ENCODE measurements at places on chromosomes 5 and 9.

- DNase-seq = no peak
Observed at GRCh38 chr9:99181206-99181605, 40.5 kb downstream of the ALG2 start.

DNA sequence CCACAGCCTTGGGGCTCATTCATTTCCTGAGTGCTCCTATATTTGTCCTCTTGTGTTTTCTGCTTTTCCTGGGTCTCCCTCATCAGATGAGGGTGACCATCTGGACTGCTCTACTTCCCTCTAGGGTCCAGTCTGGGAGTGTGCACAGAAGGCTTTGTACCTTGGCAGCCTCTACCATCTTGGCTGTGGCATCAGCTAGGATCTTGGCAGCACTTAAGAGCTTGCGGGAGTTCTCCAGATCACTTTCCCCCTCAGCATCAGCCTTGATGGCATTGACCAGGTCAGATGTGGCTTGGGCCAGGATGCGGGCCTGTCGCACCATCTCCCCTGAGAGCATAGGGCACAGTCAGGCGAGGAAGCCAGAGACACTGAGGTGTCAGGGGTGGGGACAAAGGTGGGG lies 15.8 kb downstream of the TLN1 start:
- no peak for DNase-seq

DNA sequence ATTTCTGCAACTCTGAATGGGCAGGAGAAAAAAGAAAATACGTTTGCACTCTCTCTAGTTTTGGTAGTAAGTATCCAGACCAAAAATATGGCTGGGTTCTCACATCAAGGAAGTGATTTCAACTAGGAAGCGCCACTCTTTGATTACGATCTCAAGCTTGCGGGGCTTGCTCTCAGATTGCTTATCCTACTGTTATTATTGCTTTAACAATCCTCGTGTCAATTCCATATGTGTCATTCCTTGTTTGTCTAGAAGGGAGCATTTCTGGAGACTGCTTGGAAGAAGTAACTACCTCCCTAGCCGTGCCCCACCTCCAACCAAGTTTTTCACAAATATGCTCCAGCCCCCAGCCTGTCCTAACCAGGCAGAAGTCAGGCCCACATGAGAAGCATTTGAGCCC lies 3.5 kb downstream of the PRUNE2 start:
- DNase-seq = no peak

DNA sequence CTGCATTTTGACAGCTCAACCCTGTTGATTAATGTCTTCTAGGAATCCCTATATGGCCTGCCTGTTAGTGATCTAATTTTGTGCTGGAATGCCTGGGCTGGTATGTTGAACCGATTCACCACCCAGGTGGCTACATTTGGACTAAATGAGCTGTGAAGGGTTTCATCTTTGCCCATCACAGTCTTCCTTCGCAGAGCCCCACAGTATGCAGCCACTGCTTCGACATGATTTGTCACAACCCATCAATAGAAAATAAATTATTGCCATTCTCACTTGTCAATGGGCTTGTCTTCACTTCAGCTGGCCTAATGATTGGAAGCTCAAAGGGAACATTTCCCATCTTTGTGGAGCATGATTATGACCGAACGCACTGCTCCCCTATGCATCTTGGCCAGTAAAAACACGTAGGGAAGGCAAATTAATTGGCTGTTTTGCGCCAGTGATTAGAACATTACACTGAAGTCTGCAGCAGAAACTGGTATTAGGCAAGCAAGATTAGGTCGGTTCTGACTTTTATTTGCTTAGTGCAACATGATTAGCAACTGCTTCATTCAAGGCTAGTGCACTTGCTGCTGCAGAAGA lies 408.5 kb downstream of the KIAA0825 start:
- no peak for DNase-seq

- no peak for DNase-seq
Observed at GRCh38 chr9:94867281-94867841, 140.9 kb downstream of the AOPEP start.

- no peak for DNase-seq
Observed at GRCh38 chr5:78204241-78204640, 90.3 kb downstream of the AP3B1 start.

GRCh38 chr5:20266066-20266465 lies 278.1 kb upstream of the CDH18 start:
- no peak for DNase-seq

GRCh38 chr9:116905171-116905588 lies 218.1 kb downstream of the TRIM32 start:
- DNase-seq = no peak

- DNase-seq = no peak
Observed at GRCh38 chr5:55440188-55440646, 94.5 kb downstream of the PLPP1 start.

DNA sequence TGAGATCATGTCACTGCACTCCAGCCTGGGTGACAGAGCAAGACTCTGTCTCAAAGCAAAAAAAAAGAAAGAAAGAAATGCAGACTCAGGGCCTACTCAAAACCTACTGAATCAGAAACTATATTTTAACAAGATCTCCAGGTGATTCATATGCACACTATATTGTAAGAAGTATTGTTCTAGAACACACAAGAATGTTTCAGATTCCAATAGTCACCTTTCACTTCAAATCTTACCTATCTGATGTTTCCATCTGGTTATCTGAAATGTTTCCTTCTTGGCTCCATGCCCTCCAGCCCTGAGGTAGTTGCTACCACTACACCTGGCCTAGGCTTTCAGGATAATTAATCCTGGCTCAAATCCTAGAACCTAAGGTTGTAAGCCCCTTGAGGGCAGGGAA lies 36.8 kb upstream of the SNX2 start:
- DNase-seq = no peak

- no peak for DNase-seq
Observed at GRCh38 chr5:150447188-150447587, 2.4 kb downstream of the RPS14 start.

GRCh38 chr5:136924490-136924889 lies 559.1 kb upstream of the TRPC7 start:
- DNase-seq = no peak

GRCh38 chr5:91182763-91183162 lies 200.4 kb downstream of the ARRDC3 start:
- DNase-seq = no peak

DNA sequence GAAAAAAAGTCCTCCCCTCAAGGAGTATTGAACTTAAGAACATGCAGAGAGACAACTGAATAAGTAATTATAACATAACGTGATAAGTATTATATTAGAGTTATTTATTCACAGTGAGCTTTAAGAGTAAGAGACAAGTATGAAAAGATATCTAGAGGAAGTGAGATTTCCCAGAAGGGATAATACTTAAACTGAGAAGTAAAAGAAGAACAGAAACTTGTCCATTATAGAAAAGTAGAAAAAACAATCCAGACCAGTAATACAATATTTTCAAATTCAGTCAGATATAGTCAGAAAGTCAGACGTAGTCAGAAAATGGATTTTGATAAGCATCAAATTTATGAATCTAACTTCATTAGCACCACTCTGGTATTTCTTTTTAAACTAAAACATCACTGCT lies 613.0 kb upstream of the CCNG1 start:
- no peak for DNase-seq

DNA sequence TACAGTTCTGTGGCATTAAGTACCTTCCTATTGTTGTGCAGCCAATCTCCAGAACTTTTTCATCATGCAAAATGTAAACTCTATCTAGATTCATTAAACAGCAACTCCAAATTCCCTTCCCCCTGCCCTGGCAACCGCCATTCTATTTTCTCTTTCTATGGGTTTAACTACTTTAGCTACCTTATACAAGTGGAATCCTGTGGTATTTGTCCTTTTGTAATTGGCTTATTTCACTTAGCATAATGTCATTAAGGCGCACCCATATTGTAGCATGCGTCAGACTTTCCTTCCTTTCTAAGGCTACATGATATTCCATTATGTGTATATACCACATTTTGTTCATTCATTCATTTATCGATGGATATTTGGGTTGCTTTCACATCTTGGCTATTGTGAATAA lies 142.4 kb downstream of the CAAP1 start:
- DNase-seq = no peak

- DNase-seq = no peak
Observed at GRCh38 chr5:89545076-89545475, 662.1 kb upstream of the MEF2C start.

DNA sequence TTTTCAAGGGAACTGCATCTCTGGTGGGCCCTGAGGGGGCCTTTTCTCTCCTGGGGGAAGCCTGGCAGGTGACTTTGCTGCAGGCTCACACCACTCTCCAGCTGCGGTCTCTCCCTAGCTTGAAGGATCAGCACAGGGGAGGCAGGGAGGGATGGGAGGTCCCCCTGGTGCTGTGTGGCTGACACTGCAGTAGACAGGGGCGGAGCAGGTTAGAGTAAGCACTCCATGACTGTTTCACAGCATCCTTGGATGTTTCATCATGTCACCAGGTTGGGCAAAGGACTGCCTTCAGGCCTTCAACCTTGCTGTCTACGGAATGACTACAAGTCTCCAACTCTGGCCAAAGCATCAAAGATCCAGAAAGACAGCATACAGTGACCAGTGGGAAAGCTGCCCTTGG lies 470.7 kb downstream of the CDK5RAP2 start:
- no peak for DNase-seq

DNA sequence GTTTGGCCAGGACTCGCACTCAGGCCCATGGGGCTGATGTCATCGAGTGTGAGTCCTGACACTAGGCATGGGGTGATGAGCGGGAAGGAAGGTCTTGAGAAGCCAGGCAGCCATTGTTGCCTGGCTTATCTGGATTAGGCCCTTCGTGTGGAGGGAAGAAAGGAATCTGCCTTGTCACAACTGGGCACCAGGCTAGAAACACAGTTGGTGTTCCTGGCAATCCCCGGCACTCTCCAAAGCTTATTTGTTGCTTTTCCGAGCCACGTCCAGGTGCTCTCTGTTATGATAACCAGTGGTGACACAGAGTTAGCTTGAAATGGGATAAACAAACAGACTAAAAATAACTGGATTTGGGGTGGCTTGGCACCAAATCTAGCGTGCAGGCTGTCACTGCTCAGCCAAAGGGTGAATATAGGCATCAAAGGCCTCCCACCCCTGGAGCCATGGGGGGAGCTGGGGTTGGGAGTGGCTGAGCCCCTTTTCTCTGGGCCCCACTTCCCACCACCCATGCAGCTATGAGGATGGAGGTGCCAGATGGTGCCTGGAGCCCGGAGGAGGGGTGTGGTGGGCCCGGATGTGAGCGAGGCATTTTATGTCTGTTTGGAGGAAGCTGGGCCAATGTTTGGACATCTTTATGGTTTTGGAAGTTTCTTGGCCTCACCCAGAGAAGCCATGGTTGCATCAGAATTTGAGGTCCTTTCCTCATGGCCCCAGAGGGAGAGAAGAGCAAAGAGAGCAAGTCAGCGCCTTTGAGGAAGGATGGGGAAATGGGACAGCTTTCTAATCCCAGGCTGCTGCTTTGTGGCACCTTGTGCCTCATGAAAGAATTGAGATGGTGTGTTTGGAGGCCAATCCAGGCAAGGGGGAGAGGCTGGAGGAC lies 98.0 kb upstream of the PITX1 start:
- DNase-seq = no peak

GRCh38 chr9:120876842-120877240 lies at the start of gene PHF19:
Gene PHF19 (minus strand): TSS chr9:120877188. CDS start chr9:120874741, 2,447 bp downstream.
- DNase-seq = peak; percentile 67

GRCh38 chr9:133927041-133927440 lies 65.1 kb downstream of the VAV2 start:
- DNase-seq = no peak

- no peak for DNase-seq
Observed at GRCh38 chr5:54556141-54556540, 38.6 kb downstream of the SNX18 start.

- no peak for DNase-seq
Observed at GRCh38 chr5:102611312-102611711, 112.5 kb upstream of the SLCO6A1 start.

- no peak for DNase-seq
Observed at GRCh38 chr5:139340051-139340450, 1.6 kb upstream of the PAIP2 start.

- no peak for DNase-seq
Observed at GRCh38 chr9:134389642-134390041, 63.4 kb downstream of the RXRA start.

GRCh38 chr5:20476016-20476415 lies 488.0 kb upstream of the CDH18 start:
- DNase-seq = no peak

- no peak for DNase-seq
Observed at GRCh38 chr5:94326586-94326985, 291.8 kb downstream of the KIAA0825 start.

- no peak for DNase-seq
Observed at GRCh38 chr5:178569485-178569884, 20.7 kb downstream of the COL23A1 start.

- no peak for DNase-seq
Observed at GRCh38 chr5:148810823-148811222, 15.6 kb upstream of the ADRB2 start.

GRCh38 chr5:139817362-139817761 lies 21.8 kb downstream of the PSD2 start:
- no peak for DNase-seq

GRCh38 chr5:62578540-62578939 lies at the start of gene LRRC70:
Gene LRRC70 (plus strand): TSS chr5:62578819. CDS start chr5:62579439, 620 bp downstream.
- DNase-seq = no peak

GRCh38 chr9:128072144-128073021 lies 4.4 kb downstream of the SLC25A25 start:
- peak; percentile 69 for DNase-seq

DNA sequence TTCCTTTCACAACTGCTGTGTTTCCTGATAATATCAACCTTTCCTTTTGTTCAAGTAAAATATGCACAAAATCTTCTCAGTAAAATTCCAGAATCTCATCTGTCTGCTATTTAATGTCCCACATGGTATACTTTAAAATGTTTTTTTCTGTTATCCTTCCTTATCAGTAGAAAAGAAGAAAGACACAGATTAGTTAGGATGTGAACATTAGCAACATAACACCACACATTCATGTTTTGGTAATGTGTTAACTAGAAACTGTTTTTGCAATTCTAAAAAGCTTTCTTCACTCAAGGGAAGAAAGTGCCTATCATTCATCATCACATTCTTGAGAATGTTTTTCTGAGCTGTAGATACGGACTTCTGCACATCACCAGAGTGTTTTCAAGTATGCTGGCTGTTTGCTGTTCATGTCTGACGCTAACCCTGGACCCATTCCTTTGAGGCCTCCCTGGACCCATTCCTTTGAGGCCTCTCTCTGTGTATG lies 10.5 kb upstream of the ARSB start:
- no peak for DNase-seq

DNA sequence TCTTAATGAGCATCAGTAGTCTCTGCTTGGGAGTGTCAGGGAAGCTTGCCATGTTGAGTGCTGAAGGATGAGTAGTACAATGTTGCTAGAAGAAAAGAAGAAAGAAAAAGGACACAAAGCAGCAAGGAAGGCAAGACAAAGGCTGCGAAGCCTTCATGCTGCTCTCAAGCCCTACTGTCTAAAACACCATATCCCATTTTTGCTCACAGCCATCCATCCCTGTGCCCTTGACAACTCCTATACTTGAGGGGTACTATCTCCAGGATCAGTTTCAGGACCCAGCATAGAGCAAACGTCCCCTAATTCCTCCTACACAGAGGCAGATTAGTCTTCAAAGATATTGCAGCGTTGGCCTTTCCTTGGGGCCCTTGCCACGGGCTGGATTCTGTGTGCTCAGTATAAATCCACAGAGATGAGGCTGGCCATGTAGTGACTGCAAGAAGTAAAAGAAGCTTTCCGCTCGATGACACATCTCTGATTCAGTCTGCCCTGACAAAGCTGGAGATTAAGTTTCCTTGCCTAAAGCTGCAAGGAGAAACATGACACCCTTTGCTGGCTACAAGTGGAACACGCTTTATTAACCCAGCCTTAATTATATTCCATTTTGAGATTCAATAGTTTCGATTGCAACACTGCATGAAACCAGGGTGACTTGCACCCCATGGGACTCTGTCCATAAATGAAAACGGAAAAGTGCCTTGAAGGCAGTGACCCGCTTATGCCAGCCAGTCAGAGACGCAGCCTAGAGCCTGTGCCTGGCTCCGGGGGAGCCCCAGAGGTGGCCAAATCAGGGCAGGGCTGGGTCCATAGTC lies 304.6 kb downstream of the ACTL7B start:
- DNase-seq = no peak
